ENCODE measurements at places on chromosomes 2 and 18.

GRCh38 chr2:20422402-20423271, 24.2 kb upstream of the RHOB start:
- no peak for DNase-seq

DNA sequence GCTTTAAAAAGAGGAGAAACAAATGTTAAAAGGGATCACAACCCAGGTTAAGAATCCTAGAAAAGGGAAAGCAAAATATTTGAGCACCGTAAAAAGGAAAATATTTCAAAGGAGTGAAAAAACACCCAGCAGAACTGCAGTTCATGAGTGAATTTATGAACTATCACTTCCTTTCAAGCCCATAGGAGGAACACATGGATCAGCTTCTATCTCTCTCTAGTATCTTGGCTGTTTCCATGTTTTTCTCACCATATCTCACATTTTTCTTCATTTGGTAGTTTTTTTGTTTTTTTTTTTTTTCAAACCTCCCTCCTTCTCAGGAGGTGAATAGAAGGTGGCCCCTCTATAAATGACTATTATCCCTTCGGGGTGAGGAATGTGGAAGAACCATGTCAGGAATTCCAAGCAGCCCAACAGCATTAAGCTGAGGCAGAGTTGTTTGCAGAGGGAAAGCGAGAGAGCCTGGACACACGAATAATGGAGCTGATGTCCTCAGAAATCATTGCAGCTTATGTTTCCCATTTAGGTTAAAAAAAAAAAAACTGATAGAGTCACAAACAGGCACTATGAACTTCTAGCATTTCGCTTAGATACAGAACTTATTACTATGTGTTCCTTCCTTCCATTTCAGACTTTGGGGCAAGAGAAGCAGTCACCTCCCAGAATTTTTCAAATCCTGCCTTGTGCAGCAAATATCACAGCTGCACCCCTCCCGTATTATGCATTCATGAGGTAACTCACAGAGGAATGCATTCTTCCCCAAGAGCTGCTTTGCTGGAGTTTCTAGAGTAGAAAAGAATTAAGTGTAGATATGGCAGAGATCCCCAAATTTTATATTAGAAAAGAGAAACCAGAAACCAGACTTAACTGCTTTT, 315.6 kb downstream of the IRS1 start:
- peak; percentile 47 for DNase-seq

DNA sequence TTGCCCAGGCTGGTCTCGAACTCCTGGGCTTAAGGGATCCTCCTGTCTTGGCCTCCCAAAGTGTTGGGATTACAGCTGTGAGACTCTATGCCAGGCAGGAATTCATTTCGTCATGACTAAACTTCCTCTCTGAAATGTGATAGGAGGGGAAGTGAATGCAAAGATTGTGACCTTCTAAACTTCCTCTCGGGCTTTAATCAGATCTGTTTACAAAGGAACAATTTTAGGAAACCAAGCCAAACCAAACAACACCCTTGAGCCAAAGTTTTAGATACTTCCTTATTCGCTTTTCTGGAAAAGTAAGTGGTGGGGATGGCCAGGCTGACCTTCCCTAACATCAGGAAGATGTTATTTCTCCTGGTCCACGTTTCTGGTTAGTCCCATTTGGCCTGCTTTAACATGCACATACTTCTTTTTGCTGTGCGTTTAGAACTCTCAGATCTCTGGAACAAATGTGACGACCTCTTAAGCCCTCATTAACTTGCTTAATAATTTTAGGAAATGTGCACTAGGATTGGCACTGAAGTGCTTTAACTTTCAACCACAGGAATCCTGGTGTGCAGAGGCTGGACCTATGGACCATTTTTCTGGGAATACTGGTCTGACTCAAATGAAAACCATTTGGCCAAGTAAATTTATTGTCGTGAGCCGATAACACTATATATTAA, 33.2 kb upstream of the YES1 start:
- no peak for DNase-seq

DNA sequence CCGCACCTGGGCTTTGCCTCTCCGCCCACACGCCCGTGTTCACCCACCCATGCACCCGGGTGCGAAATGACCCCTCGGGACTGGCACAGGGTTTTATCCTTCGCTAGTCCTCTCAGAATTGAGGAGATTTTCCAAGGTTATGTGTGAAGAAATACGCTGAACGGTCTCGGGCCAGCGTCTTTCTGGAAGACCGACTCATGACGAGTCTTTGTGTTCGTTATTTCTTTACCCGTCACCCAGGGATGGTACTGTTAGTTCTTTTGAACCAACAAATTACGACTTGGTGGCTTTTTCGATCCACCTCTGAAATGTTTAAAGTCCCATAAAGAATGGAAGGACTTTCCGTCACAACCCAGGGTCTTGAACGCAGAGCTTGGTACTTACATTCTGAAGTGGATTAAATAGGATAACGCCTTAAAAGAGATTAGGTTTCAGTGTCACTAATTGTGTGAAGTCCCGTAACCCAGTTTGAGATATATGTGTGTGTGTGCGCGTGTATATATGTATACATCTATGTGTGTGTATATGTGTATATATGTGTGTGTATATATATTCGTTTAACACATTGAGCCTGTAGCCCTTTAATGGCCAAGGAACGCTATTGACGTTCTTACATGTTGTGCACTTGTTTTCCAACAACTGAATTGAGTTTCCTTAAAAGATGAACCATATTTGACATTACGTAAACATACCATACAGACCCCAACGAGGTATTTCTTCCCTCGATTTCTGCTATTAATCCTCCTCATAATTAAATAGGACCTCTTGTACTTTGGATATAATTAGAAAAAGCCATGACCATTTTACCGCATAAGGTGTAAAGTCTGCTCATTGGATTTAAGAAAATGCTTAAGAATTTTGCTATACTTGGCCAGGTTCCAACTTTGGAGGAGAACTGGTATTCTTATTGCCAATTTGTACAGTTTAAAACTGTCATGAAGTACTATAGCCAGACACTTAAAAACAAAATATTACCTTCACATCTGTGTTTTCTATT, 889 bp downstream of the ZC3H15 start:
- DNase-seq = peak; percentile 58

DNA sequence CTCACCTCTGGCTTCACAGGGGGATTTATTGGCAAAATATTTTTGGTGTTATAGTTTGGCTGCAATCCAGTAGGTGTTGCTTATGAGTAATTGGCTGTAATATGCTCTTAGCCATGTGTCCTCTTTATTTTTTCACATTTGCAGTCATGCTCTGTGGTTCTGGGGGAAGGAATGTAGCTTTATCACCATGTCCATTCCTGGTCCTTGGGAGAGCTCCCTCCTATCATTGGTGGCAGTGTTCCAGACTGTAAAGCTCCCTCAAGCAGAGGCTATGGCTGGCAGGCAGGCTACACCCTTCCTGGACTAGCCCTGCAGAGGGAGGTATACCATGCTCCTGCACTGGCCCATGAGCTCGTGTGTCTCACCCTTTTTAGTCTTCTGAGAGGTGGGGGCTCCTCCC, 120.0 kb upstream of the FSIP2 start:
- DNase-seq = no peak

DNA sequence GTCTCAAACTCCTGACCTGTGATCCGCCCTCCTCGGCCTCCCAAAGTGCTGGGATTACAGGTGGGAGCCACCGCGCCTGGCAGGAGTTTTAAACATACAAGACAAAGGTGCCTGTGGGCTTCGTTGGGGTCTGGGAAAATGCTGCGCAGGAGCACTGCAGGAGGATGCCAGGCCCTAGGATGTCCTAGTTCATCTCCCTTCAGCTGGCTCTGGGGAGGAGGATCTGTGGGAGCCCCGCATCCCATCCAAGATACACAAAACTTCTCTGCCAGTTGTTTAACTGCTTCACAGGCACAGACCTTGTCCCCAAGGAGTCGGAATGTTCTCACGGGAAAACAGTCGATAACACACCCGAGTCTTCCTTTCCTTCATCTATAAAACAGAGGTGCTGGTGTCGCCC, 89.1 kb downstream of the POLR1A start:
- no peak for DNase-seq

DNA sequence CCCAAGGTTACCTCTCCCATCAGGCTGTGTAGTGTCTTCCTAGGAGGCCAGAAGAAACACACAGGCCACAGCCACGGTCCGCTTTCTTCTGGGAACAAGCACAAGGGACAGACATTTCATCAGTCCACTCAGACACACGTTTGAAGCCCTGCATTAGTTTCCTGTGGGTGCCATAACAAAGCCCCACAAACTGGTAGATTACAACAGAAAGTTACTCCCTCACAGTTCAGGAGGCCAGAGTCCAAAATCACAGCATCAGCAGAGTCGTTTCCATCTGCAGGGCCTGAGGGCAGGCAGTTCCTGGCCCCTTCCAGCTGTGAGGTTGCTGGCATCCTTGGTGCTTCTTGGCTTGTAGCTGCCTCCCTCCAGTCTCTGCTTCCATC, 8.8 kb upstream of the PRLH start:
- DNase-seq = no peak

GRCh38 chr2:201228271-201228911, 31.9 kb upstream of the CASP8 start:
- no peak for DNase-seq

GRCh38 chr2:133498662-133499585, 69.3 kb downstream of the NCKAP5 start:
- no peak for DNase-seq

DNA sequence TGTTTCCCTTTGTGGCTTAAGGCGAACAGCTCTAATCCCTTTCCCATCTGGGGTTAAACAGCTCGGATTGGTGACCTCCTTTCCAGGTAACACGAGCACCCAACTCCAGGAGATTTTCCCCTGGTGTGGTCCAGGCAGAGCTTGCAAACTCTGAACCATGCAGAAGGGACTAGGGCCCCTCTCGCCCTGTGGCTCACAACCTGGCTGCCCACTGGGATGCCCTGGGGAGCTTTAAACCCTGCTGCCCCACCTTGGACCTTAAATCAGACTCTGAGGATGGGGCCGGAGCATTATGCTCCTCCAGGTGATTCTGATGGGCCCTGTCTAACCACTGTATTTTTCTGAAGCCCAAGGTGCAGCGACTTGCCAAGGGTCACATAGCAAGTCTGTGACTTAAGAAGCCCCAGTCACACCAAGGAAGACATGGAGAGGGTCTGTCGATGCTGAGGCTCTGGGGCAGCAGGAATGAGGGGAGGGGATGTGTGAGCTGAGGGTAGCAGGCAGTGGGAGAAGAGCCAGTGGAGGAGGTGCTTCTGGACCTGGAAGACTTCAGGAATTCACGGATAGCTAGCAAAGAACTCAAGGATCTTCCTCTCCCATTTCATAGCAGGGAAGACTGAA, 5.9 kb downstream of the ARID5A start:
- DNase-seq = no peak

DNA sequence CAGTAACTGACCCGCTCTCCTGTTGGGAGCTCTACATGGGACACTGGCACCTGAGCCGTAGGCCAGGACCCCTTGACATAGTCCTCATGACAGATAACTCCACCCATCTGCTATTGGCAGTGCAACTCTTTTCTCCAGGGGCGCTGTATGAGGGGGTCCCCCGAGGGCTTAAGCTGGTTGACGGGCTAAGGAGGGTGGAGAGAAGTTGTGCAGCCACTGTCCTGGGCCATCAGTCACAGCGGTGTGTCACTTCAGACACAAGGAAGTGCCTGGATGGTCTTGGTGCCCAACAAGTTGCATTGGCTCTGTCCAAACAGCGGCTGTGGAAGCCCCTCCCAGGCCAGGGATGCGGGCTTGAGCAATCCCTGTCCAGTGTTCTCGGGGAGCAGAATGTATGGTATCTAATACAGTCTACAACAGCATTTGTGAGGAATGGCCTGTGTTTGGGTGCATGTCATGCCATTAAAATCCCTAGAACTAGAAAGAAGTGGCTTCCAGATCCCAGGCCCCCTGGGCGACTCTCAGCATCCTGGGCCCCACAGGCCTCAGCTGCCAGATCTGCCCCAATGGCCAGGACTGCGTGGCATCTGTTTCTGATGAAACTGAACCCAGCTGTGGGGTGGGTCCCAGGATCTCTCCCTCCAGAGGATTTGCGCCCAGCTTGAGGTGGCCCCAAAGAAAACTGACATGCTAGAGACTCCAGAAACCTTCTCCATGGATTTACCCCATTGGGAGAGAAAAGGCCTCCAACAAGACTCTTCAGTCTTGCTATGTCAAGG, 23.3 kb downstream of the TTC32 start:
- DNase-seq = no peak

DNA sequence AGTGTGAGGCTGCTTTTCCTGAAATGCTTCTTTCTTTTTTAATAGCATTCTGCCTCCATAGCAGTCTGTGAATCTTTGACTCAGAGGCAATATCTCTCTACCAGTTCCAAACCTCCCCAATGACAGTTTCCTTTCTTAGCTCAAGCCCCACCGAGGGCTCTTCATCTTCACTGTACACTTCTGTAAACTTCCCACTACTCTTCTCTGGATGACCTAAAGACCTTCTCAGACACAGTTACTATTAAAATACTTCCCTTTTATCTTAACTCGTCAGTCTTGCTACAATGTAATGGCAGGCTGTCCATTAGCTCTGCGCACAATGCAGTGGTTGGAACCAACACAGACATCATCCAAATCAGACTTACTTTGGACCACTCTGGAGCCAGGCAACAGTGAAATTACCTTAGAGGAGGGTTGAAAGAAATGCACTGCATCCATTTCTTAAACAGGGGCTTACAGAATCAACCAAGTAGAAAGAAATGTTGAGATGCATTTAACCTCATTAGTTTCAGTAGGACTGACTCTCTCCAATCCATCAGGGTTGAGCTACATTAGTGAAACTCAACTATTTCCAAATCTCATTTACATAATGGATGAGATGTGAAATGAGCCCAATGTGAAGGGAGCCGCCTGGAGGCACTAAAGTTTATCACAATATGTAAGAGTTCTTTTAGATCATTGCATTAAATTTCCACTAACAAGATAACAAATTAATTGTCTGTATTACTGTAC, 343.8 kb downstream of the SETBP1 start:
- no peak for DNase-seq

DNA sequence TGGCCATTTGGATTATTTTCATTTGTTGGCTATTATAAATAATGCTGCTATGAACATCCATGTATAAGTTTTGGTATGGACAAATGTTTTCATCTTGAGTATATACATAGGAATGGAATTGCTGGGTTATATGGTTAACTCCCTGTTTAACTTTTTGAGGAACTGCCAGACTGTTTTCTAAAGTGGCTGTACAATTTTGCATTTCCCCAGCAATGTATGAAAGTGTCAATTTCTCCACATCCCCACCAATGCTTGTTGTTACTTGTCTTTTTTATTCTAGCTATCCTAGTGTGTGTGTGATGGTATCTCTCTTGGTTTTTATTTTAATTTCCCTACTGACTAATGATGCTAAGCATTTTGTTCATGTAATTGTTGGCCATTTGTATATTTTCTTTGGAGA, 90.6 kb upstream of the CYP26B1 start:
- no peak for DNase-seq

- no peak for DNase-seq
Observed at GRCh38 chr2:221050020-221050795, 521.9 kb downstream of the EPHA4 start.

GRCh38 chr2:231123362-231123898, 1.4 kb downstream of the HTR2B start:
- no peak for DNase-seq

- no peak for DNase-seq
Observed at GRCh38 chr2:23302591-23302990, 82.4 kb upstream of the KLHL29 start.

All from HAP-1 (cell line).